A673 (cell line): ENCODE measurements at places on chromosomes 6 and 20. TPM values are rescaled to one million over a fixed set of nuclear protein-coding genes. Genes with fewer than 3 reads are reported as not detected.
A peak's percentile ranks its signal among the peaks of the same experiment; 100 is the strongest.

The WFDC10A gene
- total RNA-seq: not detected in 2 replicates

DNA sequence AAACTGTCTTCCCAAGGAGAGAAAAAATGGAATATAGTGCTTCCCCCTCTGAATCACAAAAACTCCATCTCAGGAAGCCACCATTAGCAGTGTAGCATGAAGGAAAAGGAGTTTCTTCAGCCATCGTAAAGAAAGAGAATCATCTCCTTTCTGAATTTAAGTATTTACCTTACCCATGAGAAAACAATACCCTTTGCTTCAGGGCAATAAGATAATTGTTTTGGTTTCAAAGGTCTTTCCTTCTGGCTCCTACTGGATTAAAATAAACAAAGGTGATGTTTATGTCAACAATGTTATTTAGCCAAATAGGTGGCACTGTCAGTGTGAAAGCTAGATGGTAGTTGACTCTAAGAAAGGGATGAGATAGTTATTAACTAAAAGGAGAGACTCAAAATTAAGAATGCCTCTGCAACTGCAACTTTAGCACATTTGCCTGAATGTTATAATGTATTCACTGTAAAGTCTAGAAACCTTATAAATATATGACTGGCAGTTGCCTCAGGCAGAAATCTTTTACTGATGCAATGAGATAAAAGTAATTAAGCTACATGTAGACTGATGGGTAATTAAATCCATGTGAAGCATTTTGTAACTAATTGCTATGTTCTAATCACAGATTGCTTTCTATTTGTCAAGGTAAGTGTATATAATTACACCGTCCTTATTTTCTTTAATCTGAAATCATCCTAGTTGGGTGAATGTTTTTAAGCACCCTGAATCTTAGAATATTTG lies 399.0 kb downstream of the CDKAL1 start:
- H3K4me3 ChIP-seq: no peak overlapping the region
- peaks cover 14% of the 10 kb centered on the region for H3K4me1 ChIP-seq
- no peak overlapping the region for H3K27ac ChIP-seq
- no peak for DNase-seq

The SNAP91 gene
- total RNA-seq: 0.55 and 0.62 TPM in 2 replicates

The GNMT gene
- 1.2 and 1.8 TPM in 2 replicates for total RNA-seq

DNA sequence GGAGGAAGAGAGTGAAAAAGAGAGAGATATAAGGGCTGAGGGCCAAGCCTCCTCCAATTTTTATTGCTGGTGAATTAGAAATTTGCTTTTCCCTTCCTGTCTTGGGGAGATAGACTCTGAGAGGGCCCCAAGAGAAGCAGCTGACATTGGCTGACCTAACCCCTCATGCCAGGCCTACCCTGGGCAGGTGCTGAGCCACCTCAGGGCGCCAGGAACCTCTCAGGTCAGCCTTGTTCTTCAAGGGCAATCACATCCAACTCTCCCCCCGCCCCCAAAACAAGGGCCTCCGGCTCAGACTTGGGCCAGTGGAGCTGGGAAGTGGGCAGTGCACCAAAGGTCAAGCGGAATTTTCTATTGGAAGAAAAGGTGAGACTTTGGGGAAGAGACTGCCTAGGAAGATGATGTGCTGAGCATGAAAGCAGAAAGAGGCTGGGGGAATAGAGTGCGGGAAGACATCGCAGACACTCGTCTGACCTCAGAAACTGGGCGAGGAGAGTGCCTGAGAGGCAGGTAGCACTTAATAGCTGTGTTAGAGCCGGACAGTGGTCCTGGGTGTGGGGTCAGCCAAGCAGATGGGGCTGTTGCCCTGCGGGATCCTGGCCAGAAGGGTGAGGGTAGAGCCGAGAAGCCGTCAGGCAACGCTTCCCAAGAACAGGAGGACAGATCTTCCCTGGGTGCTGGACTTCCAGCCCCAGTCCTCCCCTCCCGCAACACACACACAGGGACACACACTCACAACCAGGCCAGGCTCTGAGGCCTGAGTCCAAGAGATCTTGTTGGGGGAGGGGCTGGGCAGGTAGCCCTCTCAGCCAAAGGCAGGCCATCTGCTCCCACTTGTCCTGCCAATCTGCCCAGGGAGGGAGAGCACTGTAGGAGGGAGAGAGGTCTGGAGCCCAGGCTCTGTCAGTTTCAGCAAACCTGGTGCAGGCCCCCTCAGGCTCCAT lies 3.7 kb upstream of the FASTKD5 start:
- H3K27me3 ChIP-seq: no peaks in the 10 kb centered on the region
- H3K4me3 ChIP-seq: no peak overlapping the region
- no peaks in the 10 kb centered on the region for H3K36me3 ChIP-seq
- no peak overlapping the region for H3K27ac ChIP-seq
- peaks cover 10% of the 10 kb centered on the region for H3K4me1 ChIP-seq

DNA sequence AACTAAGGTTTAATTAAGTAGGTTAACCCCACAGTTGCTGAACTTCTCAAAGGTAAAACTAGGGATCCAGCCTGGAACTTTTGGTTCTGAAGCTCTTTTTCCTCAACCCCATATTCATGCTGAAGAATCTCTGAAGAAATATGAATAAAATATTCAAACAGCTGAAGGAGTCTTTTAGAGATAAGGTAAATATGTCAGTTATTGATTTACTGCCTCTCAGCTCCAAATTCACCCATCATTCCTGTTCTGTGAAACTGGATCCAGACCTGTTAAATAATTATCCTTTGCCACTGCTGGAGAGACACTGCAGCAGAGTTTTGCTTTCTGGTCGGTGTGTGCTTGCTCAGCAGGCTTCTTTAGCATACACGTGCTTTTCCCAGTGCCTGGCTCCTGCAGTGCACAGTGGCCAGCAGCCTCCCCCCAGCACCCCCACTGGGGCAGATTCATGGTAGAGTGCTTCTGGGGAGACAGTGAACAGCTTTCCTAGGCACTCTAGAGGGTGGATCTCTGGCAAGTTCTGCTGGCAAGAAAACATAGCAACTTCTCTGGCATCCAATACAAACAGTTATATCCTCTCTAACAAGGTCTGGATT lies 62.0 kb upstream of the BCLAF1 start:
- no peak overlapping the region for H3K27ac ChIP-seq
- peaks cover 3% of the 10 kb centered on the region for H3K27me3 ChIP-seq
- no peaks in the 10 kb centered on the region for H3K4me1 ChIP-seq
- no peak for DNase-seq
- H3K4me3 ChIP-seq: no peak overlapping the region

DNA sequence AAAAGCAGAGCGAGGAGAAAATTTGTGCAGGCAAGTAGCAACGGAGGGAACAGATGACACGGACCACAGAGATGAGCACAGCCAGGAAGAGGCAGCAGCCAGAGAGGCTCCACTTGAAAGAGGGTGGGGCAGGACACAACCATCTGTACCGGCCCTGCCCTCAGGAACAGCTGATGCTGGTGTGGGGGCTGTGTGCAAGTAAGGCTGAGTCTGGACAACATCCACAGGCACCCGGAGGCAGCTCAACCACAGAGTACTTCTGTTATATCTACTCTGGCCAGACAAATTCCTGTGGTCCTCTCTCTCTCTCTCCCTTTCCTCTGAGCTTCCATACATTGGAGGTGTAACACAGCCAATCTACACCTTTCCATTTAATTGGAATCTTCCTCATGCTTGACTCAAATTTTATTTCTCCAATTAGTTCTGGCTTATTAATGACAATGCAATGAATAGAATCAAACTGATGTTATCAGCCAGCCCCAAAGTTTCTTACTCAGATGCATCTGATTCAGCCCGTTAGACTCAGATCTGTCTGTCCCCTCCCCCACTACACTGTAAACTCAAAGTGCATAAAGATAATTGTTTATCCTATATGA lies 24.9 kb downstream of the KIF13A start:
- no peak overlapping the region for H3K4me3 ChIP-seq
- no peak overlapping the region for H3K27ac ChIP-seq
- no peak for DNase-seq
- H3K4me1 ChIP-seq: peaks cover 3% of the 10 kb centered on the region
- H3K36me3 ChIP-seq: no peaks in the 10 kb centered on the region
- no peaks in the 10 kb centered on the region for H3K27me3 ChIP-seq

GRCh38 chr20:47389867-47390347 lies 33.4 kb upstream of the ZMYND8 start:
- no peaks in the 10 kb centered on the region for H3K36me3 ChIP-seq
- H3K27me3 ChIP-seq: no peaks in the 10 kb centered on the region
- DNase-seq: peak; percentile 48
- H3K4me1 ChIP-seq: no peaks in the 10 kb centered on the region
- no peak overlapping the region for H3K4me3 ChIP-seq

- H3K27ac ChIP-seq: no peak overlapping the region
- H3K36me3 ChIP-seq: peaks cover 72% of the 10 kb centered on the region
- DNase-seq: no peak
- H3K4me1 ChIP-seq: peaks cover 20% of the 10 kb centered on the region
Measured at GRCh38 chr20:46063151-46063550, 26.6 kb downstream of the NCOA5 start.

DNA sequence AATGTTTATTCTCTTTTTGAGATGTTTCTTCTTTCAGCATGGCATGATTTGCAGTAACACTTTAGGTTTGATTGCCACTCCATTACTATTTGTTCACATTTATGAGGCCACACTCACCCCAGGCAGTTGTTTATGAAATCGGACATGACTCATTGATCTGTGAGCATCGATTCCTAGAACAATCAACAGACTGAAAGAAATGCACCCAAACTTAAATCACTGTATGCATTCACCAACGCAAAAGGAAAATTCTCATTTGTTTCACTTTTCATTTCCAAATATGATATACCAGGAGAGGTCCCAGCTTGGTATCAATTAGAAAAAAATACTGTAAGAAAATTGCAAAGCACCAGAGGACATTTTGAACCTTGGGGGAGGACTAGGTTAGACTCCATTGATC lies 5.4 kb upstream of the GJA10 start:
- DNase-seq: no peak
- no peak overlapping the region for H3K27ac ChIP-seq
- peaks cover 12% of the 10 kb centered on the region for H3K27me3 ChIP-seq

GRCh38 chr6:30136570-30137286 lies 788 bp downstream of the TRIM40 start:
- no peak for DNase-seq
- no peak overlapping the region for H3K4me3 ChIP-seq
- no peak overlapping the region for H3K27ac ChIP-seq
- H3K27me3 ChIP-seq: peaks cover 10% of the 10 kb centered on the region
- no peaks in the 10 kb centered on the region for H3K4me1 ChIP-seq

DNA sequence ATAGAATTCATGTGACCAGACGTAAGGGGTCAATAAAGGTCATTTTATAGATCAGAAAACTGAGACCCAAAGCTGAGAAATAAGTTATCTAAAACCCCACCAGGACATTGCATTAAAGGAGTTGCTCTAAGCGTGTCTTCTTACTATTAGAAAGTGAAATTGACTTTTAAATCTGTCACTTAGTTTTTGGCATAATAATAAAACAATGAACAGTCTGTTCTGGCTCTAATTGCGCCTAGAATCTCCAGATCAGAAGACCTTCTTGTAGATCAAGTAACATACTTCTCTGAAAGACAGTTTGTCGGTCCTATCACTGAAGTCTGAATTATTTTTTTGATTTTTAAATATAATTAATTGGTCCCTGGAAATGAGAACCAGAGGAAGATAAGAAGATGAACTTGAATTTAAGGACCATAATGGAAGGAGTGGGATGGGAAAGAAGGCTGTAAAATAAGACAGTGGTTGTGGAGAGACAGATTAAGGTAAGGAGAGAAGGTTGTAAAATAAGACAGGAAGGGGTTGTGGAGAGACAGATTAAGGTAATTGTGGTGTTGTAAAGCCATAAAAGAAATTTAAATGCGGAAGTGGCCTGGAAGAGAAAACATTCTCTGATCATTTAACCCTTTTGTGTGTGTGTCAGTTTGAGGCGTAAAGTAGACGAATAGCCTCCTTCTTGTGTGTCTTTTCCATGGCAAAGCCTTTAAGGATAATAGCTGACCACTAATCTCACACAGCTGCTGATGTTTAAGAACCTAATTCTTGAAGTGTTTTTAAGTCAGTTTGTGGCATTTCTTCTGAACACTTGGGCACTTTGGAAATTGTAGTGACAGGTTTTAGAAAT lies 20.1 kb downstream of the TOP1 start:
- peak overlapping the region; percentile 29 for H3K4me3 ChIP-seq
- DNase-seq: peak; percentile 86
- no peaks in the 10 kb centered on the region for H3K27me3 ChIP-seq
- no peaks in the 10 kb centered on the region for H3K36me3 ChIP-seq
- peaks cover 66% of the 10 kb centered on the region for H3K4me1 ChIP-seq
- H3K27ac ChIP-seq: no peak overlapping the region

DNA sequence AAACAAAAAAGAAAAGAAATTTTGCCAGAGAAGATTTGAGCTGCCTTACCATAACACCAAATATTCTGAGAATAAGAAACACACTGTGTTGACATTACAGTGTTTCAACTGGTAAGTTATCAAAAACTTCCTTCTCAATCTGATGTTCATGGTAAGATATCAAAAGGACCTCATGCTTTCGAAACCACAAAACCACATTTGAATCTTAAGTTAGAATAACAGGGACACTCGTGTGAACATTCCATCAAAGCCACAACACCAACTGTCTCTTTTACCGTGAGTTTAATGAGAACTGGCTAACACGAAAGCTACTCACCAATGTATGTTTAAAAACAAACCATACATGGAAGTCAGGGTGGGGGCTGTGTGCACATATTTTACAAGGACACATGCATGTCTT lies 73.0 kb upstream of the OPRM1 start:
- H3K4me3 ChIP-seq: no peak overlapping the region
- no peaks in the 10 kb centered on the region for H3K36me3 ChIP-seq
- H3K27me3 ChIP-seq: no peaks in the 10 kb centered on the region
- no peak overlapping the region for H3K27ac ChIP-seq
- H3K4me1 ChIP-seq: no peaks in the 10 kb centered on the region
- no peak for DNase-seq

DNA sequence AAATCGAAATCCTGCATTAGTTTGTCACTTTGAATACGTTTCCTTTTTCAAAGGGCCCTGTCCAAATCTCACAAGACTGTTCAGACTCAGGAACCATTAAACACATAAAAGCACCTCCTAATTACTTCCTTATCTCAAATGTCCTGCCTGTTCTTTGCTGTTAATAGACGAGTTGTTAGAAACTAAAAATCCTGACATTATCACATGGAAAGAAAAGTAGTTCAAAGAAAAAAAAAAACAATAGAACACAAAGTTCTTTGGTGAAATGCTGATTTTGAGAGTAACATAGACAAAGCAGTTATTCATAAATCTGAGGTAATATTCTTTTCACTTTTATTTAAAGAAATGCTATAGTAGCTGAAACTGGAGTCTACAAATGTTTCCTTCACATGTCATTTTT lies 12.1 kb upstream of the TAB2 start:
- DNase-seq: no peak
- H3K36me3 ChIP-seq: no peaks in the 10 kb centered on the region
- H3K27me3 ChIP-seq: no peaks in the 10 kb centered on the region
- no peak overlapping the region for H3K27ac ChIP-seq
